ENCODE measurements at places on chromosomes 7 and 10. TPM values are rescaled to one million over a fixed set of nuclear protein-coding genes. Genes with fewer than 3 reads are reported as not detected.

GRCh38 chr7:30916255-30916654 lies 4.6 kb downstream of the AQP1 start:
- DNase-seq = no peak

ANKRD22 gene
- total RNA-seq = not detected

TSPAN12 gene
- total RNA-seq = 20.3 TPM

PTF1A gene
- not detected for total RNA-seq

FAM25G gene
- total RNA-seq = not detected
